ENCODE measurements at places on chromosomes 7 and 10.
A peak's percentile ranks its signal among the peaks of the same experiment; 100 is the strongest.

DNA sequence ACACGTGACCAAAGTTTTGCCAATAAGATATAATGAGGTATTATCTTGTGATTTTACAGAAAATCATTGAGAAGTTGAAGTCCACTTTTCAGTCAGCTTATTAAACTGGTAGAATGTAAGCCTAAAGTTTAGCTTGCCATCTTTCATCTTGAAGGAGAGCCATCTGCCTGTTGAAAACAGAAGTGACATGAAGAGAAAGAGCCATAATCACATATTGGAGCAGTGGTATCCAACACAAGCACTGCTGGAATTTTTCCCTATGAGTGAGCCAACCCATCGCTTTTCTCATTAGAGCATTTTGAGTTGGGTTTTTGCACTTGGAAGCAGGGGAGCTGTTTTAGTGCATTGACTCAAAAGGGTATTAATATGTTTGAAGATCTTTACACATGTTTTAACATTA lies 117.6 kb upstream of the FERD3L start:
- no peak for DNase-seq

DNA sequence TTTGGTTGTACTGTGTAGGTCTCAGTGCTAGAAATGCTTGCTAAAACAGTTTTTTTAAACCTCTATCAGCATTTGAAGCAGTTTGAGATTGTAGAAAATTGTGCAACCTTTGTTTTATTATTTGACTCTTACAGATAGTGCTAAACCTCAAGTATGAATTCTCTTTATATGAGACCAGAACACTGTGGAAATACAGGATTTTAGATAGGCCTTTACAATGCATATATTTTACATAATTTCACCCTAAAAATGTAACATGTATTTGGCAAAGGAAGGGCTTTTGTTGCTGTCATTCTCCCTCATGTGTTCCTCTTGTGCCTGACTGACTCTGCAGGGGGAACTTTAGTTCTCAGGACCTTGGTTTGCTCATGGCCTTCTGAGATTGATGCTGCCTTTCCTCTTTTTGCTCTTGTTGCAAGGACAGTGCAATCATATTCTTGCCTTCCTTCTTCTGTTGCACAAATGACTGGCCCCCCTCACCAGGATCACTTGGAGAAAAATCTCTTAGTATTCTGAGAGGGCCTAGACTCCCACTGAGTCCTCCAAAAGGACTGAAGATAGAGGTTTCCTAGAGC lies 188.7 kb downstream of the PPP1R9A start:
- peak; percentile 46 for DNase-seq

DNA sequence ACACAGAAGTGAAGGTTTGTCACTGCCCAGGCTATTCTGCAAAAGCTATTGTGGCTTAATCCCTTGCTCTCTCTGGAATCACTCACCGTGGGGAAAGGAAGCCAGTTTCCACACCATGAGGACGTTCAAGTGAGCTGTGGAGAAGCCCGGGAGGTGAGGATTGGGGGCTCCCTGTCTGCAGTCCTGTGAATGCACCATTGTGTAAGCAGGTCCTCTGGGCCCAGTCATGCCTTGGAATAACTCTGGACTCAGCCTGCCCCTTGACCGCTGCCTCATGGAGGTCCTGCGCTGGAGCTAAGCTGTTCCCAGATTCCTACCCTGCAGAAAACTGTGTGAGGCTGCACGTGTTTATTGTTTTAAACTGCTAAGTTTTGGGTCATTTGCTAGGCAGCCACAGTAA lies 33.5 kb downstream of the LYZL2 start:
- DNase-seq = no peak

DNA sequence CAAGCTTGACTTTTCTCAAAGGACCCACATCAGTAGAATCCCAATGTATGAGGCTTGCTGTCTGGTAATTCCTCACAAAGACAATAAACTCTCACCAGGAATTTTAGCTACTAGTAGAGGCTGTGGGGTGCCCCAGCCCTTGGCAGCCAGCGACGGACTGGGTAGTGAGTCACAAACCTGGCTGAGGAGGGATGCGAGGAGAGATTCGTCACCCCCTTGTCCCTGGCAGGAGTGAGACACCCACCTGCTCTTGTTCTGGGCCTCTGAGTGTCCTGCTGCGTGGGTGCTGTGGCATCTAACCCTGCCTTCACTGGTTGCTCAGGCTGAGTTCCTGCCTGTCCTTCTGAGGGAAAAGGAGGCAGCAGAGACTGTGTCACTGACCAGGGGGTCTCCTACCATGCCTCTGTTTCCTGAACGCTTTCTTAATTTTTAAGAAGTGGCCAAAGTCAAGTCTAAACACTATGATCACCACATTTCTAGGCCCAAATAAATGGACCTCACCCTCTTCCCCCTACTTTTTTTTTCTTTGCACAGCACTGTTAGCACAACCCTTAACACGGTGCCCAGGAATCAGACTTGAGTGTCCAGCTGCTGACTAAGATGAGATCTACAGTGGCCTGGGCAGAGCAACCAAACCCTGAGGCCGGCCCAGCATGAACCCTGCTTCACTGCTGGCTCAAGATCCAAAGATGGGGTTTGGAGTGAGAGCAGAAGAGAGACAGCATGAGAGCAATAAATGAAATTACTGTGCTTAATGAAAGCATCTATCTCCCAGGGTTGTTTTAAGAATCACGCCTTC lies 146.4 kb downstream of the ANLN start:
- no peak for DNase-seq

- DNase-seq = no peak
Observed at GRCh38 chr7:155979994-155980393, 167.7 kb upstream of the SHH start.

DNA sequence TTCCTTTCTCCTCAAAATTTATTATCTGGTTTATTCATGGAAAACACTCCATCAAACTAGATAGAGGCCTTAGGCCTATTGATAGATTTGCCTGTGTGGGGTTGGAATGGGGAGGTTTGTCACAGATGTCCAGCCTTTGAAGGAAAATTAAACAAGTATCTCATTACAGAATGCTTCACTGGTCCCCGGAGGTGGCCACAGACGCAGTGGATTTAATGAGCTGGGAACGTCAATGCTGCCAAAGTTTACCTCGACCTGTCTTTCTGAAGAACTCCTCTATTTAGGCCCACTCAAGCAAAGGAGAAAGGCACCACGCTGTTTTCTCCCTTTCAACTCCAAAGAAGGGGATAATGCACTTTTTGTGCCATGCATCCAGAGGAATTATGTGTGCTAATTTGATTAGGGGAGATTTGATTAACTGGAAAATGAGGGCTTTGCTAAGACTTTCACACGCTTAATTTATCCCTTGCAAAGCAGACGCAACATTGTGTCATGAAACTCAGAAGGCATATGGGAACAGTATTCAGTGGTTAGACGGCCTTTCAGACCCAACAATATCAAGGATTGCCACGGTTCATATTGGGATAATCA lies 558.8 kb upstream of the GALNT17 start:
- no peak for DNase-seq

DNA sequence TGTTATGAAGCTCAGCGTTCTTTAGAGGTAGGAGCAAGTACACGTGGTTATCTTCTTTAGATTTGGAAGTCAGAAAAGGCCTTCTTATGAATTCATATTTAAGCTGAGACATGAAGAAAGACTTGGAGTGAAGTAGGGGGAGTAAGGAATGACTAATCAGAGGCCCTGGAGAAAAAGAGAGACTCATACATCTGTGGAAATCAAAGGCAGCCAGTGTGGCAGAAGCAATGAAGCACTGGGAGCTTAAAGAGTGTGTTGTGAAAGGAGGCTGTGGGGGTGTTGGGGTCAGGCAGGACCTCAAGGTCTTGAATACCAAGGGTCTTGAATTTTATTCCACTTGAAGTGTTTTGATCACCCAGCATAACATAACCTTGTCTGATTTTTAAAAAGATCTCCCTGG lies 35.7 kb upstream of the FGL2 start:
- DNase-seq = peak; percentile 24

DNA sequence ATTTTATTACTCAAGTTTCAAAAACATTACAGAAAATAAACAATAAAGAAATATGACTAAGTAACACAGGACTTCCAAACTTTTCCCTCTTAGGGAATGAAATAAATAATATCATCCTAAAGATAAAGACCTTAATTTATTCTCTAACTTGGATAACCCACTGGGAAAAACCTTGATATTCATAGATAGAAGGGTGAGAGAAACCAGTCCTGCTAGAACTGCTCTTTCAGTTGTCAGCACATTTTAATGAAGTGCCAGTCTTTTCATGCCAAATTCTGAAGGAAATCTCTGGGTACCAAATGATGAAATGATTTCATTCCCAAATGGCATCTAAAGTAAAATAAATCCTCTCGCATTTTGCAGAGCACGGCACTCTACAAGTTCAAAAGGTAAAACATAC lies 114.5 kb upstream of the SMIM30 start:
- no peak for DNase-seq

GRCh38 chr10:69222157-69223027 lies 2.3 kb downstream of the HKDC1 start:
- peak; percentile 58 for DNase-seq

GRCh38 chr10:119030421-119031250 lies 1.1 kb downstream of the NANOS1 start:
- DNase-seq = peak; percentile 33

- DNase-seq = no peak
Observed at GRCh38 chr10:132036887-132037675, 28.7 kb upstream of the JAKMIP3 start.

- no peak for DNase-seq
Observed at GRCh38 chr10:76031769-76032699, 600.6 kb downstream of the LRMDA start.

DNA sequence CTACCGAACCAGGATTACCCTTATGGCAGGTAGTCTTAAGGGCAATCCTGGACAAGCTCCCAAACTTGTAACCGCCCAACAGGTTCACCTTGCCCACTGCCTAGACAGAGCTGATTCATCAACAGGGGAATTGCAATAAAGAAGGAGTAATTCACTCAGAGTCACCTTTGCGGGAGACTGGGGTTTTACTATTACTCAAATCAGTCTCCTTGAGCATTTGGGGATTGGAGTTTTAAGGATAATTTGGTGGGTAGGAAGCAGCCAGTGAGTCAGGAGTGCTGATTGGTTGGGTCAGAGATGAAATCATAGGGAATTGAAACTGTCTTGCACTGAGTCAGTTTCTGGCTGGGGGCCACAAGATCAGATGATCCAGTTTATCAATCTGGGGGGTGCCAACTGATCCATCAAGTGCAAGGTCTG lies 25.3 kb downstream of the HK1 start:
- peak; percentile 21 for DNase-seq

DNA sequence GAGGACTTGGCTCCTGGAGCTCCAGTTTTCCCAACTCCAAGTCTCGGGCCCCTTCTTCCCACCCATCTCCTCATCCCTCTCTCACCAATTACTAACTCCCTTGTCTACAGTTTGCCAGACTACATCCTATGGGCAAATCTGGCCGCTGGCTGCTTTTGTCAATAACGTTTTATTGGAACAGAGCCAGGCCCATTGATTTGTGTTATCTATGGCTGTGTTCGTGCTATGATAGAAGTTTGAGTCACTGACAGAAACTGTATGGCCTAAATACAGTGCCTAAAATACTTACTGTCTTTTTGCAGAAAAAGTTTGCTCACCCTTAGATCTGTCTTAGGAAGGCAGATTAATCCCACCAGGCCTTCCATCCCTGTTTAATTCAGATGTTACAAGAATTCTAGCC lies 71.3 kb downstream of the PIP4K2A start:
- no peak for DNase-seq

GRCh38 chr10:43134126-43134905 lies 3.9 kb upstream of the CSGALNACT2 start:
- no peak for DNase-seq

GRCh38 chr10:18303851-18304801 lies 163.9 kb downstream of the CACNB2 start:
- DNase-seq = no peak

DNA sequence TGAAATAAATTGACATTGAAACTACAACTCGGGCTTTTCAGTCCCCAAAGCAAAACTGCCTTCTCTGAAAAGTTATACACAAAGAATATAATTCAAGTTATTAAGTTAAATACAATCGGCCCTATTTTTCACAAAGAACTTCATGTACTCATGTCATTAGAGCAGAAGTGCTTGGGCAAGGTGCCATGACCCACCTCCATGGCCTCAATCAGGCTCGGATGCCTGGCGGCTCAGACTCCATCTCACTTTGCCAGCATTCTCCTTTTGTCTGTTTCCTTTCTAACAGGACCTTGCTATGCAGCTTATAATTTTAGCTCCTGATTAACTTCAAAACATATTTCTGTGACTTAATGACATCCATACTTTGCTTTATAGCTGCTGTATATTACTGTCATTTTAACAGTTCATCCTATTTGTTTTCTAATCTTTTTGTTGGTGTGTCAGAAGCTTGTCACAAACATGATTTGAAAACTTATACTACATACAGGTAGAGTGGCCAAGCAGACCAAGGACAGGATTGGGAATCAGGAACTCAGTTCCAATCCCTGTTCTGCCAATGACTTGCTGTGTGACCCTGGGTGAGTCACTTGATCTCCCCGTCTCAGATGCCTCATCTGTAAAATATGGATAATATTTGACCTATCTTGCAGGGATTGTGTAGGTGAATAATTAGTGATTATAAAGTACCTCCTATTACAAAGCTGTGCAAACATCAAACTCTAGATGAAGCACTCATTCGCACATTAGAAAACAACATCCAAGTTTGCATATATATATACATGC lies 60.8 kb upstream of the ITGA8 start:
- DNase-seq = no peak

GRCh38 chr10:98030093-98030821 lies at the start of gene CRTAC1:
Gene CRTAC1 (minus strand): TSS chr10:98030621. CDS start chr10:98030472, 149 bp downstream.
- DNase-seq = peak; percentile 25
